NCI-H1417 (cell line): ENCODE measurements at places on chromosomes 7 and 10.

GRCh38 chr10:60717852-60718251 lies 60.4 kb upstream of the CDK1 start:
- no peak for DNase-seq

DNA sequence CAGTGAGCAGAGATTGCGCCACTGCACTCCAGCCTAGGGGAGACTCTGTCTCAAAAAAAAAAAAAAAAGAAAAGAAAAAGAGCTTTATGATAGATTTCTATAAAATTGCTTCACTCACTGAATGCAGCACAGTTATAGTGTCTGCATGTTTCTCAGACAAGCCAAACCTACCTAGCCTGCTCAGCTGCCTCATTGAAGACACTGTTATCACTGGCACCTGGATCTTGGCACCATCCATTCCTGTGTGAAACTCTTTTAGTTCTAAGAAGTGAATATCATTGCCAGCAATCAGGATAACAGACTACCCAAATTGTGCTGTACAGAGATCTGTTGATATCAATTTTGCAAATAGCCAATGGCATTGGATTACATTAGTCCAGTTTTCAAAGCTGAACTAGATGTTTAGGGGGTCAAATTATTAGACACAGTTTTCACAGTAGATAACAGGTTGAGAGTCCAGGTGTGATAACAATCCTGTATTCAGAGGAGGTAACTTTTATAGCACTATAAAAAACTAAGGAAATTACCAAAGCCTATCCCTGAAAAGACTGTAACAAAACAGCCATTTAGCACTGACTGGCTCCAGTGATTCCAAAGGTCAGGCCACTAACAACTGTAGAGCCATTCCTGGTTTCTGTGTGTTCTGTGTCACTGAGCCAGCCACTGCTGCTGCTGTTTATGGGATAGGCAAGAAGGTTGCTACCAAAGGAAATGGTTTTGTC lies 17.1 kb downstream of the PDSS1 start:
- no peak for DNase-seq

- no peak for DNase-seq
Measured at GRCh38 chr10:17122726-17123661, 6.6 kb downstream of the CUBN start.

DNA sequence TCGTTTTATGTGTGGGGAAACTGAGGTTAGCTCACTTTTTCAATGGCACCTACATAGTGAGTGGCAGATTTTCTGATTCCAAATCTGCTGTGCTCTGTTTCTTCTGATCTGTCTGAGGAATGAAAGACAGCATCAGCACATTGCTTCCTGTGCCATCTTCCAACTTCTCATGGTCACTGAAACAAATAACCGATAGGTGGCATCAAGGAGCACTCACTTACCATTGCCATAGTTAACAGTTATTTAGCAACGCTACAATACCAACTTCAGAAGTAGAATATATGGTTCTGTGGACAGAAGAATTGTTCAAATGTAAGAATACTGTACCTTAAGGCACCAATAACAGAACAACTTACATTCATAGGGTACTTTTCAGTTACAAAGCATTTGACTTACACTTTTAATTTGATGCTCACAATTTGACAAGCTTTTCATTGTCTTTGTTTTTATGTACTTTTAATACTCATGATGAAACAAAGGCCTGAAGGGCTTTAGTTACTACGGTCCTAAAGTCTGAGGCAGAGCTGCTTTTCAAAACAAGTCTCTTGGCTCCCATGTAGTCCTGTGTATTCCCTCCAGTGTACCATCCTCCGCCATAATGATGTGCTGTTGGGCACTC lies 228.9 kb upstream of the TCF7L2 start:
- peak; percentile 41 for DNase-seq

DNA sequence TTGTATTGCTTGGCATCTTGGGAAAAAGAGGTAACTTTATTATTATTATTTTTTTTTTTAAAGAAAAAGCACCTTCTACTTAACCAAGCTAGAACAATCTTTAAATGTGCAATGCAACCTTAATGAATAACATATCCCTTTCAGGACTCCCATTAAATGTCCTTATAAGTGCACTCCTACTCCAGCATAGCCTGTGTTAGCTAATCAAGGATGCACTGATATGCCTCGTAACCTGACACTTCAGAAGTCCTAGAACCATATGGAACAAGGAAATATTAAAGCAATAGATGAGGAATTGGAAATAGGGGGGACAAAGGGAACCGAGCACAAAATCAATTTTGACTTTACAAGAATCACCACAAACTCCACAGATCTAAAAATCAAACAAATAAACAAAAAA lies 522.4 kb downstream of the PARD3 start:
- DNase-seq = peak; percentile 37

GRCh38 chr7:30308389-30308788 lies 24.0 kb downstream of the ZNRF2 start:
- peak; percentile 53 for DNase-seq

DNA sequence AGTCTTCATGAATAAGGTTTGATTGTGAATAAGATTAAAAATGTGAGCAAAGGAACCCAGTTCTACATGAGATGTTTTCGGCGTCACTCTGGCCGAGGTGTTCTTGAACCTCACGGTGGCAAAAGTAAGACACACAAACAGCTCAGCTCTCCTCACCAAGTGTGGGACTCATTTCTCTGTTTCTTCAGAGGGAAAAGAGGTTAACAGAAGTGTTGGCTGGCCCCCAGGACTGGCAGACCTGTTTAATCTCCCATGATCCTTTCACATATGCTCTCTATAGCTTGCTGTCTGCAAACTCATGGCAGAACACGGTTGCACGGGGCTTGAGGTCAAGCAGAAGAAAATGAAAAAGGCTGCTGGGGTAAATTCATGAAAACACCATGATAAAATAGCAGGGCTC lies 394.4 kb downstream of the CALN1 start:
- DNase-seq = no peak

DNA sequence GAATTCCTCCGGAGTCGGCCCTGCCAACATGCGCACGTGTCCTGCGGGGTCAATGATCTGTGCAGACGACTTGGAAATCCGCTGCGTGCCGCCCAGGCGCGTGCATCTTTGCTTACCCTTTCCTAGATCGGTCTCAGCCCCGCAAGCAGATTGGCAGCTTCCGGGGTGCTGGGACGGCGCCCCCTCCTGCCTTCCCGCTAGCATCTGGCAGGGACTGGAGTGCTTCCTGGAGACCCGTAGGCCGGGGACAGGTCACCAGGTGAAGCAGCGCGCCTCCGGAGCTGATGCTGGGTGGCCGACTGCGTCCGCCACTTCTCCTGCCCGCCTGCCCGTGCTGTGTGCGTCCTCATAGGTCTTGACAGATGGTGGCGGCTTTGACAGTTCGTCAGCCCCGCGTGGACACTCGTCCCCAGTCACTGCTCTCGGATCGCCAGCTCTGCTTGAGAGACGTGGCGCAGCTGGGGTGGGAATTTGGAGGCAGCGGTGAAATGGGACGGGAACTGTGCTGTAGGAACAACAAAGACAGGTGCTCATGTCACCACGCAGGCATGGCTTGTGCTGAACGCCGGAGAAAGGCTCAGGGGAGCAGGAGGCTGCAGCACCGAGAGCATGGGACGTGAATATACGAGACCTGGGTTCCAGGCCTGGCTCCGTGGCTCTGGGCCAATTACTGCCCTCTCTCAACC lies 21.9 kb upstream of the KCNK18 start:
- DNase-seq = peak; percentile 38

GRCh38 chr10:3031490-3031889 lies 35.9 kb upstream of the PFKP start:
- DNase-seq = no peak

DNA sequence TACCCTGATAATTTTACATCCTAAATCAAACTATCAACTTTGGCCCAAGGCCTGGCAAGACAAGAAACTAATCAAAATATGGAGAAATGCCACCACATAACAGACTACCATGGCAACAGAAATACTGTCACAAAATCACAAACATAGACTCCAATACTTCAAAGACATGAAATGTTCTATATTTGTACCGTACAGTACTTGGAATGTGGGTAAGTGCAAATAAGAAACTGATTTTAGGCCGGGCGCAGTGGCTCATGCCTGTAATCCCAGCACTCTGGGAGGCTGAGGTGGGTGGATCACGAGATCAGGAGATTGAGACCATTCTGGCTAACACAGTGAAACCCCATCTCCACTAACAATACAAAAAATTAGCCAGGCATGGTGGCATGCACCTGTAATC lies 9.2 kb downstream of the TNPO3 start:
- DNase-seq = no peak

DNA sequence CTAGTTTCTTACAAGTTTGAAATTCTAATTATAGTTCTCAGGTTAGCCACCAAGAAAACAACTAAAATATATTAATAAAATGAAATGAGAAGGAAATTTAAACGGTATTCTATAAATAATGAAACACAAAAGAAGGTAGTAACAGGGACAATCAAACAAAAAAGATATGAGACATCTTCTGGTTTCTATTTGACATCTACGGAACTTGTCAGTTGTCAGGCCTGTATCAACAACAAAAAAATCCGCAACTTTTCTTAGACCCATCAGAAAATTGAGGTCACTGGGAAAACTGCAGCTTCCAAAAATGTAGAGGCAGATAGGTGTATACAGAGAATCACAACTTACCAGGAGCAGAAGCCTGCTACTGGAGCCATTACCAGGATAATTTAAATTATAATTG lies 70.6 kb downstream of the ZPBP start:
- DNase-seq = no peak

GRCh38 chr7:80078159-80078731 lies 56.4 kb upstream of the GNAI1 start:
- no peak for DNase-seq

DNA sequence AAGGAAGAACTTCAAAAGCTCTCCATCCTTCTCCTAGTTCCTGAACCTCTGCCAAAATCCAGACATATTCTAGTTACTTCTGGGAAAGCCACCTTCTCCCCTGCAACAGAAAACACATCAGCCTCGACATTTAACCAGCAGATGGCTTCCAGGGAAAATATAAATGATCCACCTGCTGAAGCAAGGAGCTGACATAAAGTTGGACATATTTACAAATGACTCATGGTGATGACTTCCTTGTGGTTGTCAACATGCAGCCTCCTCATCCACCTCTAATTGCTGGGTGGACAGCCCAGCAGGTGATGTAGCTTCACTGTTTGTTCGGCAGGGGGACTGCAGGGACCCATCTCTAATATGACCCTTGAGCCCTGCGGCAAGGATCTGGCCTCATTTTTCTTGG lies 266.0 kb downstream of the C7orf25 start:
- DNase-seq = no peak
